ACHN (cell line): ENCODE measurements at places on chromosomes 2 and 18.

GRCh38 chr2:35347561-35347960 is 1008.0 kb upstream of the CRIM1 start:
- DNase-seq = peak; percentile 4

DNA sequence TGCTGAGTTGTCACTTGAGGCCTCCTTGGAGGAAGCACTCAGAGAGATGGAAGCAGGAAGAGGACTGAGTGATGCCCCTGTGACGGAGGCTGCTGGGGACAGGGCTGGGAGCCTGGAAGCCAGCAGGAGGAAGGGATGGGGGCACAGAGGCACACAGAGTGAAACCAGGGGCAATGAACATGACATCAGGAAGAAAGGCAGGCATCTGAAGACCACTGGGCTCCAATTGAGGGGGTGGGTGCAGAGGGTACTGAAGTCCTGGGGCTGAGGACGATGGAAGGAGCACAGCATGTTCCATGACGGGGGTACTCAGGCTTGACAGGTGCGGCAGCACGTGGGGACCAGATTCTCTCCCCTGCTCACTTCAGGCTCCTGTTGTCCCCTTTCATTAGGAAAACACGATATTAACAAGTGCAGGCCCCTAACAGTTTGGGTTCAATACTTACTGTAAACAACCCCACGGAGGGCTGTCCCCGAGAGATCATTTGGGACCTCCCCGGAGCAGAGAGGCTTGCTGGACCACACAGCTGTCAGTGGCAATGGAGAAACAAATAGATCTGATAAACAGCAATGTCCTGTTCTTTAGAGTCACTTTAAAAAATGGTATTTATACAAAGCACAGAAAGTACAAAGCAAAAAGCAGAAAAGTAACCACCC is 8.7 kb downstream of the INPP5D start:
- no peak for DNase-seq

- DNase-seq = no peak
Observed at GRCh38 chr18:54881229-54881768, 53.0 kb downstream of the RAB27B start.

DNA sequence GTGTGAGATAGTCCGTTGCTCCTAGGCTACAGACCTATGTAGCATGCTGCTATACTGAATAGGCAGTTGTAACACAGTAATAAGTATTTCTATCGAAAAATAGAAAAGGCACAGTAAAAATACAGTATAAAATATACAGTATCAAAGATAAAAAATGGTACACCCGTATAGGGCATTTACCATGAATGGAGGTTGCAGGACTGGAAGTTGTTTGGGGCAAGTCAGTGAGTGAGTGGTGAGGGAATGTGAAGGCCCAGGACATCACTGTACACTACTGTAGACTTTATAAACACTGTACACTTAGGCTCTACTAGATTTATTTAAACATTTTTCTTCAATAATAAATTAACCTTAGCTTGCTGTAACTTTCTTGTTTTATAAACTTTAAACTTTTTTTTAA is 3.5 kb downstream of the MAP3K20 start:
- no peak for DNase-seq

DNA sequence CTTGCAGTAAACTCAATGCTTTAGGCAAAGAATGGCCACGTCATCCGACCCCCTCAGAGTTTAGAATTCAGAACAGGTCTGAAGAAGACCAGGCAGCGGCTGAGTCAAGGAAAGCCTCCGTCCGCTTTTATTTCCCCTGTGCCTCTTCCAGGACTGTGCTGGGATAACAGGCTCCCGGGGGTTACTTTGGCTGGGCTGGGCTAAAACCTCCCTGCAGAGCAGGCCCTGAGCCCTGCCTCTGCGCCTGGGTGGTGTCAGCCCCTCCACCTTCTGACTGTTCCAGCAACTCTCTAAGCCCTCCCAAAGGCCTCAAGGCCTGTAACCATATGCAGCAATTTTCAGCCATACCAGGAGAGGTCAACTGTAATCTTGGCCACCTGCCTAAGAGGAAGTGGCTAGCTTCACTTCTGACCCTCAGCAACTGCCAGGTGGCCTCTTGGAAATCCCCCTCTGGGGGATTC is 166.5 kb downstream of the RPIA start:
- DNase-seq = peak; percentile 72

DNA sequence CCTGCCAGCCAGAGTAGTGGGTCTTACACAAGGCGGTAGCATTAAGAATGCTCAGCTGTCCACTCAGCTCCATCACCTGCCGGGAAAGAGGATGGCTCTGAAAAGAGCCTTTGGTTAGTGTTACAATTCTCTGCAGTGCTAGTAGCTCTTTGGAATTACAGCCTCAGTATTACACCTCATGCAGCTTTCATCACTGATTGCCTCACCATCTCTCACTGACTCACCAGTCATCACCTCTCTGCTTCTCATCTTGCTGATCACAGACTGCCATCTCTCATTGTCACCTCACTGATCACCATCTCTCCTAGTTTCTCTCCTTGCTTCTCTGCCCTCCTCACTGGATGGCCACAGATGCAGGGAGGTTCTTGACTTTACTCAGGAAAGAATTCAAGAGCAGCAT is 573.5 kb upstream of the SETBP1 start:
- DNase-seq = no peak

DNA sequence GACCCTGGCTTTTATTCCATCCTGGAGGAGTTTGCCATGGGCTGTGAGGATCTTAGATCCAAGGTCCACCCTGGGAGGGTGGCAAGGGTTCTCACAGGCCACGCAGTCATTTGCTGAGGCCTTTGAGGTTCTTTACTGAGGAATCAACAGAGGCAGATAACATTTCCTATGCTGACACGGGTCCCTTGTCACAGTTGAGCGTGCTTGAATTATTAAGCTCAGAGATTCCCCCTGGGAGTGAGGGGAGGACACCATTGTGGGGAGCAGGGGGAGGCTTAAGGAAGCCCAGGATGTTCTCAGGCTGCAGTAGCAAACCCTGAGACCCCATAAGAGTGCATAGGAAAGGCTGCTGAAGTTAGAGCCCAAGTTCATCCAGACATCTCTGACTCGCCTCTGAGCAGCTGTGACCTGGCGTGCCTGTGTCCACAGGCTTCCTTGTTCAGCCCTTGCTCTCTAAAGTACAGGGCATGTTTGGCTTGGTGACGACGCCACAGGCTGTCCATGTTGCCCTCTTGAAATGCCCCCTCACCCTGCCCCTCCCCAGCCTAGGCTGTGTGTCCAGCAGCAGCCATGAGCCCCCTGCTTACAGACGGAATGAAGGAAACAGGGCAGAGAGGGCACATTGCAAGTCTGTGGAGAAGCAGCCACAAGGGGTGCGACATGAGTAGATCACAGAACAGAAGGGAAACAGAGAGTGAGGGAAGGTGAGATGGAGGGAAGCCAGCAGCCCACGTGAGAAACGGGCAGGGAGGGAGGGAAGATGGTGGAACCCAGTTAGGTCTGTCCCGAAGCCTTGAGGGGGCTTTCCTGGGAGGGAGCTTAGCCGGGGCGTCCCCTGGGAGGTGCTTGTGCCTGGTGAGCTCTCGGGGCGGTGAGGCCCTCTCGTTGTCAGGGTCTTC is 34.0 kb downstream of the NAPG start:
- DNase-seq = peak; percentile 6

- peak; percentile 76 for DNase-seq
Observed at GRCh38 chr2:190468814-190469569, 60.8 kb downstream of the MFSD6 start.

GRCh38 chr18:47993409-47993808 is 63.0 kb upstream of the SMAD2 start:
- no peak for DNase-seq

- no peak for DNase-seq
Observed at GRCh38 chr18:69889009-69889408, 58.7 kb downstream of the CD226 start.

DNA sequence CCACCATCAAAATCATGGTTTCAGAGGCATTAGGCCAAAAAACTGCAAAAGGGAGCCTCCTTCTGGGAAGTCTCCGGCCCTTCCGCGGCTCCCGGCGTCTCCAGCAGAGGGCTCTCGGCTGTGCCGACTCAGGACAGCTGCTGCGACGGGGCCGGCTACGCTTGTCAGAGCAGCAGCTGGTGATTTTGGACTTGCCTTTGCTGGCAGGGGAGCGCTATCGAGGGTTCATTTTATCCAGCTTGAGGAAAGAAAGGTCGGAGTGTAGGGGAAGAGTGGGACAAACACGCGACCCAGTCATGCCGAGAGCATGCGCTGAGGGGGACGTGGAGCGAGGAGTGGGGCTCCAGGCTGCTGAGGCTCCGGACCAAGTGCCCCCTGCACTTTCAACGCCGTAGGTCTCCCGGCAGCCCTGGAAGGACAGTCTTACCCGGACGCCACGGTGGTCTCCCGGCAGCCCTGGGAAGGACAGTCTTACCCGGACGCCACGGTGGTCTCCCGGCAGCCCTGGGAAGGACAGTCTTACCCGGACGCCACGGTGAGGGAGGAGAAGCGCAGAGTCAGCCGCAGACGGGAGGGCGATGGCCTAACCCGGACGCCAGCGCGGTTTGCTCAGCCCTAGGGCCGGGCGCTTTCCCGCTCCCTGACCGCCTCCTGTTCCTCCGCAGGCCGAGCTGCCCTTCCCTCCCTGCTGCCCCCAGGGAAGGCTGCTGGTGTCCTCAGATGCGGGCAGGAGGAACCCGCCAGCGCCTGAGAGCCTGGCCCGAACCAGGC is 21.7 kb downstream of the DDX18 start:
- DNase-seq = peak; percentile 67

- no peak for DNase-seq
Observed at GRCh38 chr2:71679491-71679890, 226.1 kb downstream of the DYSF start.

DNA sequence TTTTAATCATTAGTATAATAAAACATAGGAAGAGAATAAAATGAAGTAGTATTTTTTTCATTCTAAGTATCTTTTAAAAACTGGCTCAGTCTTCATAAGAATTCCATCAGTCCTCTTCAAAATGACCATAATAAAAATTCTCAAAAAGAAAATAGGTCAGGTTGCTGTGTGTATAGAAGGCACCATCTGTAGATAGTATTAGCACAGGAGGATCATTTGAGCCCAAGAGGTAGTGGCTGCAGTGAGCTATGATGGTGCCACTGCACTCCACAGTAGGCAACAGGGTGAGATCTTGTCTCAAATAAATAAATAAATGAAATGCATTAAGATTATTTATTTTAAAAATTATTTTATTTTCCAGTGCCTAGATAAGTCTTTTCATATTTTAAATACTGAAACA is 475.8 kb downstream of the ZNF804A start:
- DNase-seq = no peak

DNA sequence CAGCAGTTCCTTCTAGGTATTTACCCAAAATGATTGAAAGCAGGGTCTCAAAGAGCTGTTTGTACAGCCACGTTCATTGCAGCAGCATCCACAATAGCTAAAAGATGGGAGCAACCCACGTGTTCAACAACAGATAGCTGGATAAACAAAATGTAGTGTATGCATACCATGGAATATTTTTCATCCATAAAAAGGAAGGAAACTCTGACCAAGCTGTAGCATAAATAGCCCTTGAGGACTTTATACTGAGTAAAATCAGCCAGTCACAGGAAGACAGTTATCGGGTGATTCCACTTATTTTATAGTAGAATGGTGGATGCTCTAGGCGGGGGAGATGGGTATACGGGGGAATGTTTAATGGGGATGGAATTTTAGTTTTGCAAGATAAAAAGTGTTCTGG is 7.5 kb downstream of the TRAPPC12 start:
- DNase-seq = no peak
